ENCODE measurements at places on chromosomes 12 and 14.

- DNase-seq: no peak
Observed at GRCh38 chr14:94517641-94518257, 8.5 kb upstream of the SERPINA12 start.

GRCh38 chr12:77060883-77061240, 4.5 kb downstream of the E2F7 start:
- no peak for DNase-seq

DNA sequence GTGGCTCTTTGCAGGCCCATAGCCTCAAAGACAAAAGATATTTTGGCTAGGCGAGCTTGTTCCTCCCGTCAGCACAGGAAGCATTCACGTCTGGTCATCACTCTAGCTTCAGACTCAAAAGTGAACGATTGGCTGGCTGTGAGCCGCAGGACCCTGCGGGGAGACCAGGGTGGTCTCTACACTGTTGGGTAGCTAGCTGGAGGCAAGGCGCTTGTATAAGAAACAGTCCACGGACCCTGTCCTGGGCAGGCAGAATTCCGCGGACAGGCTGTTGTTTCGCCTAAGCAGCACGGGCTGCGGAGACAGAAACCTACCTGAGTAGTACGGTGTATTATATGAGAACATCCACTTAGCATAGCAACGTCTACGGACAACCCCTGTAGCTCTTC, 29.6 kb downstream of the WBP11 start:
- DNase-seq: no peak

DNA sequence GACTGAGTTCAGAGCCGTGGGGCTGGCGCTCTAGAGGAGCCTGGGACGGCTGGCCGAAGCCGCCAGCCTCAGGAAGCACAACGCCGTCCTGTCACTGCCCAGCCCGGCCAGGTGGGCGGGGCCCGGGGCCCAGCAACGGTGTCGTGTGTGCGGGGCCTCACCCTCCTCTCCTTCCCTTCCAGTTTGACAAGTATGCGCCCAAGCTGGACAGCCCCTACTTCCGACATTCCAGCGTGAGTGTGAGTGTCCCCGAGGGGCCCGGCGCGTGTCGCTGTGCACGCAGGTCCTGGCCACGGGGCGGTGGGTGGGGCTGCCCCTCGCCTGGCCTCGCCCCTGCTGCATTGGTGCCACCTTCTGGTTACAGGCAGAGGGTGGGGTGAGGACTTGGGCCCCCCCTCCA, 38.3 kb downstream of the LRCOL1 start:
- DNase-seq: no peak

GRCh38 chr12:129409281-129409680, 494.5 kb downstream of the TMEM132D start:
- no peak for DNase-seq
